ENCODE measurements at places on chromosomes 6 and 20. TPM values are rescaled to one million over a fixed set of nuclear protein-coding genes. Genes with fewer than 3 reads are reported as not detected.

SLC16A10 gene
- total RNA-seq: 3.3 TPM

GNMT gene
- 0.51 TPM for total RNA-seq

DNA sequence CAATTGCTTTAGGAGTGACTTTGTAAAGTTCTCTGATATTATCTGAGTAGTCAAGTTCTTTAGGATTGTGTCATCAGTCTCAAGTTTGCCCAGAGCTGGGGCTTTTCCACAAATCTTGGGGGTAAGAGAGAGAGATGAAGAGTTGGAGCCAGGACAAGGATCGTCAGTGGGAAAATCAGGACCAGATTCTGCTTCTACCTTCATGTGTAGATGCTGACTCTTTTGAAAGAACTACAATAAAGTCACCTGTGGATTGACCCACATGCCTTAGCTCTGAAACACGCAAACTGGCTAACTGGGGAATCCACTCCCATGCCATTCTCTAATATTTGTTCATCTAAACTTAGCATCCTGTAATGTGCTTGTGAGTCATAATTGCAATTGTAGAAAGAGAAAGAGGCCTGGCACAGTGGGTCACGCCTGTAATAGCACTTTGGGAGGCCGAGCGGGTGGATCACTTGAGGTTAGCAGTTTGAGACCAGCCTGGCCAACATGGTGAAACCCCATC, 15.6 kb upstream of the BICRAL start:
- H3K4me3 ChIP-seq: no peak overlapping the region
- H3K36me3 ChIP-seq: no peaks in the 10 kb centered on the region
- DNase-seq: no peak

GRCh38 chr6:106125925-106126435, 39.8 kb downstream of the PRDM1 start:
- peak overlapping the region; percentile 32 for H3K27ac ChIP-seq
- no peaks in the 10 kb centered on the region for H3K27me3 ChIP-seq
- H3K4me1 ChIP-seq: peaks cover 10% of the 10 kb centered on the region
- DNase-seq: peak; percentile 16

- H3K4me3 ChIP-seq: no peak overlapping the region
- H3K27me3 ChIP-seq: no peaks in the 10 kb centered on the region
- no peak for DNase-seq
- peaks cover 2% of the 10 kb centered on the region for H3K4me1 ChIP-seq
Measured at GRCh38 chr6:35576682-35577081, 64.0 kb upstream of the TULP1 start.

GRCh38 chr6:104459543-104459942, 400.2 kb downstream of the HACE1 start:
- H3K27ac ChIP-seq: no peak overlapping the region
- H3K4me3 ChIP-seq: no peak overlapping the region
- no peaks in the 10 kb centered on the region for H3K4me1 ChIP-seq
- no peaks in the 10 kb centered on the region for H3K36me3 ChIP-seq
- DNase-seq: no peak

- no peaks in the 10 kb centered on the region for H3K36me3 ChIP-seq
- no peak overlapping the region for H3K27ac ChIP-seq
- H3K4me3 ChIP-seq: no peak overlapping the region
- no peaks in the 10 kb centered on the region for H3K27me3 ChIP-seq
- no peak for DNase-seq
- H3K4me1 ChIP-seq: no peaks in the 10 kb centered on the region
Measured at GRCh38 chr6:76701610-76702009, 629.1 kb upstream of the IMPG1 start.

- no peaks in the 10 kb centered on the region for H3K27me3 ChIP-seq
- DNase-seq: no peak
- H3K36me3 ChIP-seq: no peaks in the 10 kb centered on the region
Measured at GRCh38 chr6:22471132-22471690, 98.2 kb upstream of the HDGFL1 start.

Data from CD8-positive, alpha-beta memory T cell (primary cell).